ENCODE measurements at places on chromosomes 1 and 21.

DNA sequence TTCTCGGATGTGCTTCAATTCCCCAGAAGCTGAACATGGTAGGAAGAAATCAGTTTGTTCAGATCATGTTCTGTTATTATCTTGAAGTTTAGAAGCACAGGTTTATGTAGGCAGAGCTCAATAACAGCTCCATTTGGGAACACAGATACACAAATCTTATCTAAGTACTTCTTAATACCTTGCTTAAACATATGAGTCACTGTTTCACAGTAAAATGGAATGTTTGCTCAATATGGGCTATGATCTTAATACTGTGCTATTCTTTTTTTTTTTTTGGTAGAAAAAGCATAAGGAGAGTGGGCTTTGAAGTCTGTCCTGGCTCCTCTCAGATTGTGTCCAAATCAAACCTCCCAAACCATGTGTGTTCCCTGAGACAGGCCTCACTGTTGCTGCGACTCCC lies 13.4 kb downstream of the PROK1 start:
- no peak for DNase-seq

DNA sequence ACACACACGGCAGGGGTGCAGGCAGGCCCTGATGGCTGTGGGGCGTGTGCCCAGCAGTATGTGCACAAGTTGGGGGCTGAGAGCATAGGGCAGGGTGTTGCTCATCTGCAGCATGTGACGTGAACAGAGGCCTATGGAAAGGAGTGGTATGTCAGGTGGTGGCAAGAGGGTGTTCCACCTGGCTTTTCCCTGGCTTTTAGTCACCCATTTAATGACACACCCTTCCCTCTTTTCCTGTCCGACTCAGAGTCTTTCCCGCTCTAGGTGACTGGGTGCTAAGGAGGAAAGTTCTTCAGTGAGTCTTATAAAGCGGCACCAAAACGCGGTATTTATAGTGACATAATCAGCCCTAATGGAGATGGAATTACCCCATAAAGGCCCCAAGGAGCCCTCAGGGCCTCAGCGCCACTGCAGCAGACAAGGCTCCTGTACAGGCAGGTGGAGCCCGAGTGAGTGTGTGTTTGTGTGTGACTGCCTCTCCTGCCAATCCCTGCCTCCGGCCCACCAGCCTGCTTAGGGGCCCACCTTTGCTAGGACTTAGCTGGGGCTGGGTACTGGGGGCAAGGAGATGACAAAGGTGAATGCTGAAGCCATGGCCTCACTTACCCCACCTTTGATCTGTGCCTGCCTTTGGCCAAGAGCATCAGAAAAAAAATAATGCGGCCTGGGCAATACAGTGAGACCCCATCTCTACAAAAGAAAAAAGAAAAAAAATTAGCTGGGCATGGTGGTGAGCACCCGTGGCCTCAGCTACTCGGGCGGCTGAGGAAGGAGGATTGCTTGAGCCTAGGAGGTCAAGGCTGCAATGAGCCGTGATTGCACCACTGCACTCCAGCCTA lies 3.3 kb upstream of the EPHA2 start:
- DNase-seq: no peak

DNA sequence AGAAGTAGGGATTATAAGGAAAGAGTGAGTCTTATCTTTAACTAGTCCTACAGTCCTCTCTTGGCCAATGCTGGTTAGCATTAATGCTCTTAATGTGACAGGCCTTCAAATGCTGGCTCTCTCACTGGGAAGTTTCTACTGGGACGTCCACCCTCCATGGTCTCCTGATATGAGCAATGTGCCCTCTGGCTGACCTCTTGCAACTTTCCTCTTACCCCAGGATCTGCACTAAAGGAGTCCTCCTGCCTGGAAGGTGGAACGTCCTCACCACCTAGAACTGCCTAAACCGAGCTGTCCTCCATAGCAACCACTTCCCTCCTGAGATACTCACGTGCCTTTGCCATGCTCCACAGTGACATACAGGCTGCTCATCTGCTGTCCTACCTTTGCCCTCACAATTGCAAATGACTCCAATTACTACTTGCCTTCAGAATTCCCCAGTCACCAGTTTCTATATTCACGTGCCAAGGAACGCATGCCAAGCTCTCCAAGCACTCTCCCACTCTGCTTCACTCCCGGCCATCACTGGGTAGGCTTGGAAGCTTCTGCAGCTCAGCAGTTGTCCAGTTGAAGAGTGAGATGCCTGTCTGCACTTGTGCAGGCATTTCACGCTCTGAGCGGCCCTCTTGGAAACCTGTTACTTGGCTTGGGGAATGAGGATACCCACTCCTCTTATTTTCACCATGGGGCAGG lies 404.7 kb downstream of the RRAGC start:
- no peak for DNase-seq

GRCh38 chr1:174448974-174449373 lies 1.2 kb downstream of the GPR52 start:
- no peak for DNase-seq

DNA sequence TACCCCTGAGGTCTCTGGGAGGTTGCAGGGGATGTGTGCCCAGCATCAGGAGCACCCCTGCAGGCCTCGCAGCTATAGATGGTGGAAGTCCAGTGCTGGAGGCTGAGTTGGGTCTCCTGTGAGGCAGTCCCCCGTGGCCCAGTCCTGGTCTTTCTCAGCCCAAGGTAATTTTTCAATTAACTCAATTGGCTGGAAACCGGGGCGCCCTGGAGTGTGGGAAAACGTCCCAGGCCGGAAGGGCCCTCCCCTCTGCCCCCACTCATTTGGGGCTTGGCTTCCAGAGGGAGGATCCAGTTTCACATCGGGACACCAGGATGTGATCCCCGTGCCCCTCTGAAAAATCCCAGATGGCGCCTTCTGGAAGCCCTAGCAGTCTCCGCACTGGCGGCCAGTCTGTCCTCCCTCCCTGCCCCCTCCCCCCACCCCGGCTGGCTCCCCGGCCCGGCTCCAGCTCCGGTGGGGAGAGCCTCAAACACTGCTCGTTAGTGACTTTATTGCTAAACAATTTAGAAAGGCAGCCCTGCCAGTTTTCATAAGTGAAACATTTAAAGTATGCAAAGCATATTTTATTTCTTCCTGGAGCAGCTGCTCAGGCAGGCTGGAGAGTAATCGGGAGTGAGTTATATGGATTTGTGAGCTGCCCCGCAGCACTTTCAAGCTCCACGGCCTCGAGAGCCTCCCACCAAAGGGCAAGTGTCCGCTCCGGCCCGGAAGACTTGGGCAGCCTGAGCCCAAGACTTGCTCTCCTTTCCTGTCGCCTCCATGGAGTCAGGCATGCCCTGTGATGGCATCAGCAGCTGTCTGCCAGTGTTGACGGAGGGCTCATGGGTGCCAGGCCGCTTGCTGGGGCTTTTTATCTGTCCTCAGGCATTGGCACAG lies 208.2 kb upstream of the TMEM51 start:
- no peak for DNase-seq

DNA sequence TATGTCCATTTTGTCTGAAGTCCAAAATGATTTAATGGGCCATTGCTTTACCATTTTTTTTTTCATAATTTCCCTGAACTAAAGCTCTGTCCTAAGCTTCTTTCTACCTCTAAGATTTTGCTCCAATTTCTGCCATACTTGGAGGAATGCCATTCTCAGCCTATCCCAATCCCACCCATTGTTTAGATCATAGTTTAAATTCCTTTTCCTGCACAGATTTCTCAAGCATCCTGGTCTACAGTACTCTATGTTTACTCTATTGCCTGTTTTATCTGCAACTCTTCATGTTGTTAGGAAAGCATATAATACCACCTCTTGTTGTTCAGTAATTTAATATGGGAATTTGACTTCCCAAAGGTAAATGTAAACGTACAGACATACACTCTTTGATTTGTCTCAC lies 30.8 kb downstream of the ADAMTS1 start:
- DNase-seq: no peak

Data from stimulated activated CD8-positive, alpha-beta memory T cell treated with anti-CD3 and anti-CD28 coated beads, Interleukin-4, amount 100 ng/mL, for 1 hour (primary cell).